ENCODE measurements at places on chromosomes 13 and 19.

DNA sequence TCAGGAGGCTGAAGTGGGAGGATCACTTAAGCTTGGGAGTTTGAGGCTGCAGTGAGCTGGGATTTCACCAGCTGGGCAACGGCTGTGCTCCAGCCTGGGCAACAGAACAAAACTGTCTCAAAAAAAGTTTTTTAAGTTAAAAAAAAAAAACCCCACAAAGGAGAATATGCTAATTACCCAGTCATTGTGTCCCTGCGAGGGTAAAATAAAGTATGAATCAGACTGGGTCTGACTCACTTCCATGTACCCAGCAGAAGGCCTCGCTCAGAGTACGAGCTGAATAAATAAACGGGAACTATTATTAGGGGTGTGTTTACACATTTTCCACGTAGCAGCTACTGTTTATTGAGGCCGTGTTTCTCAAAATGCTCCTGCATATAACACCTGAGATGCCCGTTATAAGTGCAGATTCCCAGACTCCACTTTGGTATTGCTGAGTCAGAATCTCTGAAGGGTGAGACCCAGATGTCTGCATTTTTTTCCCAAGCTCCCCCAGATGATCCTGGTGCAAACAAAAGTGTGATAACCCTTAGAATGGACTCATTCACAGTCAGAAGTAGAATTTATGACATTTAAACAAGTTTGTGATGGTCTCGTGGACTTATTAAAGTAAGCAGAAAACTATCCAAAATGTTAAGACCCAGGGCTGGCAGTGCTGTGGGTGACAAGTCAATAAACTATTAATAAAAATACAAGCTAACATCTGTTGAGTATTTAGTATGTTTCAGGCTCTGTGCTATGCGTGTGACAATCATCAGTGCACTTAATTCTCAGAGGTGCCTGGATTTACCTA is 28.2 kb downstream of the KCNC3 start:
- DNase-seq, result peak; percentile 60

DNA sequence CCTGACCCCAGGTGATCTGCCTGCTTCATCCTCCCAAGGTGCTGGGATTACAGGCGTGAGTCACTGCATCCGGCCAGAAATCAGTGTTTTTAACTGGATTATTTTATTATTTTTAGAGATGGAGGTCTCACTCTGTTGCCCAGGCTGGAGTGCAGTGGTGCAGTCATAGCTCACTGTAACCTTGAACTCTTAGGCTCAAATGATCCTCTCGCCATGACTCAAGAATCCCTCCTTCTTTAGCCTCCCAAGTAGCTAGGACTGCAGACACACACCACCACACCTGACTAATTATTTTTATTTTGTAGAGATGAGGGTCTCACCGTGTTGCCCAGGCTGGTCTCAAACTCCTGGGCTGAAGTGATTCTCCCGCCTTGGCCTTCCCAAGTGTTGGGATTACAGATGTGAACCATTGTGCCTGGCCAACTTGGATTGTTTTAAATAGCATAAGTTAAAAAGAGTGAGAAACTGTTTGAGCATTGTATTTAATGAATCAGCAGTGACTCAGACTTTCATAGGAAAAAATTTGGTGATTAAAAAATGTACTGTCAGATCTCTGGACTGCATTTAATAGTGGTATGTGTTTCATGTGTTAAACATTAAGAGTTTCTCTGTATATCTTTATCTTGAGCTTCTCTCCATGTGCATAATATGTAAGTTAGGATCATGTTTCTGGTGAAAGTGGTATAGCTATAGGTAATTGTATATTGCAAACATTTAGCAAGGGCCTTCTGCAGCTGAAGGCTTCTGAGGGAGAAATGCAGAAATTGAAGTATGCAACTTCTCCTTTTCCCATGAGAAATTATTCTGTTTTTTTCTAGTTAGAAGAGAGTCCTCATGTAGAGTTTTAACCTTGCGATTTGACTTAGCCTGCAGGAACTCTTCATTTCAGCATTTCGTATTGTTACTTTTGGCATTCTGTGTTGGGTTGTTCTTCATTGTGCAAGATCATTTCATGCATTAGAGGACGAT is 121.2 kb downstream of the PCCA start:
- peak; percentile 86 for DNase-seq

DNA sequence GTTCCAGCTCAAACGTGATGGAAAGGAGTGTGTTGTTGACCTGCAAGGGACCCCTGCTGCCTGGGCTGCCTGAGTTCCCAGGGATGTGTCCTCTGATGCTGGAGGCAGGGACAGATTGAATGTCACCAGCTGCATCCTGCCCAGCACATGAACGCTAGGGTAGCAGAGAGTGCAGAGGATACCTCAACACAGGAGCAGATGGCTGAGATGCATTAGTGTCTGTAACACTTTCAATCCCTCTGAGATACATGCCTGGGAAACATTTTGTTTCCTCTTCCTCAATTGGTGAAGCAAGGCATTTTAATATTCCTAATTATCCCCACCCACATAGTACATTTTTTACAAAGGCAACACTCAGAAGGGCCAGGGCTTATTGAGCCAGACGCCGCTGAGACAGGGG is 106.4 kb upstream of the UBL3 start:
- DNase-seq, result no peak

GRCh38 chr13:93984052-93984451 is 495.4 kb downstream of the DCT start:
- DNase-seq, result no peak

DNA sequence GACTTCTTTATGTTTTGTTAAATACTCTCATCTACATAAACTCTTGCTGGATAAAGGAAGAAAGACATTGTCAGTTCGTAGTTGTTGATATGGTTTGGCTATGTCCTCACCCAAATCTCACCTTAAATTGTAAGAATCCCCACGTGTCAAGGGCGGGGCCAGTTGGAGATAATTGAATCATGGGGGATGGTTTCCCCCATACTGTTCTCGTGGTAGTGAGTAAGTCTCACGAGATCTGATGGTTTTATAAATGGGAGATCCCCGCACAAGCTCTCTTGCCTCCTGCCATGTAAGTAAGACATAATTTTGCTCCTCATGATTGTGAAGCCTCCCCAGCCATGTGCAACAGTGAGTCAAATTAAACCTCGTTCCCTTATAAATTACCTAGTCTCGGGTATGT is 3.6 kb downstream of the ADGRE1 start:
- DNase-seq, result no peak

DNA sequence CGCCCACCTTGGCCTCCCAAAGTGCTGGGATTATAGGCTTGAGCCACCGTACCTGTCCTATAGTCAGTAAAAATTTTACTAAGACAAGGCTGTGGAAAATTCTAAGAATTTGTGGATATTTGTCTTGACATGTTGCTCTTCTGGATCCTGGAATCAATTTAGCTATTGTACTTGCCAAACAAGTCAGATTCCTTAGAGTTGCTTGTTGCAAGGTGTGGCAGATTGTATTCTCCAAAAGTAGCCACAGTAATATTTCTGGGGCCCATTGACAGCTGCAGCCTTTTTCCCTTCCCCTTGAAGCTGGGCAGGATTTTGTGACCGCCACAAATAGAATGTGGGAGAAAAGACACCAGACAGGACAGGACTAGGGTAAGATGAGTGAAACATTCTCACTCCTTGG is 98.8 kb upstream of the TMTC4 start:
- no peak for DNase-seq

- peak; percentile 42 for DNase-seq
Observed at GRCh38 chr13:59677966-59678814, 485.5 kb downstream of the DIAPH3 start.

- DNase-seq, result peak; percentile 75
Observed at GRCh38 chr19:16327911-16328823, 3.5 kb downstream of the KLF2 start.

GRCh38 chr19:17340871-17341357 is 3.6 kb downstream of the GTPBP3 start:
- DNase-seq, result no peak

- peak; percentile 39 for DNase-seq
Observed at GRCh38 chr13:32538143-32538620, 413 bp downstream of the N4BP2L2 start.

DNA sequence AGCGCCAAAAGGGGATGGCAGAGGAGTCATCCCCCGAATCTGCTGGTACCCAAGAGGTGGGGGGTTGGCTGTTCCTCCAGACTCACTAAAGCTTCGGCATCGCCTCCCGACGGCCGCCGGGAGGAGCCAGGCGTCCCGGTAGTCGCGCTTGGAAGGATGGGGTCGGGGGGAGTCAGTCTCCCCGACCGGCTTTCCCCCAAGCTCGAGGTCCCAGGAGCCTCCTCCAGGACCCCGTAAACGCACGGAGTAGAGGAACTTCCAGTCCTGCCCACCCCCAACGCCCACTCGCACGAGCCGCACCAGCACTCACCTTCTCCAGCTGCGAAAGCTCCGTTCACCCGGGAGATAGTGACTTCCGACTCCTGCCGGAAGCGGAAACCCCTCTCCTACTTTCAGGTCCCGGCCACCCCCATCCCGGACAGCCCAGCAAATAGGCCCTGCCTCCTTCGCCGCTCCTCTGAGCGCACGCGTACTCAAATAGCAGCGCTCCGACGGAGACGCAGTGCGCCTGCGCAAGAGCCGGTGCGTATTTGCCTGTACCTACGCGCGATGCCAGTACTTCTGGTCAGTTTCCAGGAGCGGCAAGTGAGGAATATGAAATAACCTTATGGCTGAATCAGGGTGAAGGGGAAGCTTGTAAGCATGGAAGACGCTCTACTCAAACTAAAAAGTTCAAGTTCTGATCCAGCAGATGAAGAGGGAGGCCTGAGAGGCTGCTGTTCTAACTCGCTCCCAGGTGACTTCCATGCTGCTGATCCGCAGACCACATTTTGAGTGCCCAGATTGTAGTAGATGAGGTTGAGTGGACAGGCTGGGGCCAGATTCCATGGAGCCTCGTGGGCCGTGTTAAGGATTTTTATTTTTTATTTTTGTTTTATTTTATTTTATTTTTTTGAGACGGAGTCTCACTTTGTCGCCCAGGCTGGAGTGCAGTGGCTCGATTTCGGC is at the start of gene ELOF1:
Gene ELOF1, minus strand, starts transcription at position 350 of the 948 bp plus-strand sequence. CDS start 4,883 bp downstream, outside the sequence.
- peak; percentile 97 for DNase-seq

GRCh38 chr13:79776531-79777295 is 295.8 kb downstream of the NDFIP2 start:
- DNase-seq, result peak; percentile 61

- DNase-seq, result no peak
Observed at GRCh38 chr19:54684527-54684926, 21.7 kb downstream of the LILRB4 start.

DNA sequence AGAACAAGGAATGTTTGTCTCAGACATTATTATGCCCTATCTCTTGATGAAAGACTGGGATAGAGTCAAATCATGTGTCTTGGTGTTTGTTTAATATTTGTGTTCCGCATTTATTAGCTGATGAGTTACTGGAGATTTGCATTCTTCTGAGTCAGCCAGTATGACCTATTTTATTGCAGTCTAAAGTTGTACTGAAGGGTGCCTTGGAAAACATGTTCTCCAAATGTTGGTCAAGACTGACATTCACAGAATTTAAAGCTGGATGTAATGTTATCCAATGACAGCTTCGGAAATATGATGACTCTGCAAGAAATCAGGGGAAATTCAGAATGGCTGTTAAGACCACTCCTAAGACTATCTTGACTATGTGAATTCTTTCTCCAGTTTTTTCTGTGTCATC is 134.0 kb downstream of the KCNRG start:
- DNase-seq, result no peak

- no peak for DNase-seq
Observed at GRCh38 chr13:98530217-98530616, 46.7 kb downstream of the STK24 start.

DNA sequence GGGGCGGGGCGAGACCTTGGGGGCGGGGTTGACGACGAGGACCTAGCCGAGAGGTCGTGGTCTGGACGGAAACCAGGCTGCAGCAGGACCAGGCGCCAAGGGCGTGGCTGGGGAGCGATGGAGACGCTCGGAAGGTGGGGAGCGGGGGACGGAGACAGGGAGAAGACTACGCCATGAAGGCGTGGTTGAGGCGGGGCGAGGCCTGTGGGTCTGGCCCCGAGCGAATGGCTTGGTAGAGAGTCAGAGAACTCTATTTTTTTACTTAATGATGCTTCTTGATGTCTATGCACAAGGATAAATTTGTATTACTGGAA is 674 bp upstream of the FBXL12 start:
- DNase-seq, result no peak

DNA sequence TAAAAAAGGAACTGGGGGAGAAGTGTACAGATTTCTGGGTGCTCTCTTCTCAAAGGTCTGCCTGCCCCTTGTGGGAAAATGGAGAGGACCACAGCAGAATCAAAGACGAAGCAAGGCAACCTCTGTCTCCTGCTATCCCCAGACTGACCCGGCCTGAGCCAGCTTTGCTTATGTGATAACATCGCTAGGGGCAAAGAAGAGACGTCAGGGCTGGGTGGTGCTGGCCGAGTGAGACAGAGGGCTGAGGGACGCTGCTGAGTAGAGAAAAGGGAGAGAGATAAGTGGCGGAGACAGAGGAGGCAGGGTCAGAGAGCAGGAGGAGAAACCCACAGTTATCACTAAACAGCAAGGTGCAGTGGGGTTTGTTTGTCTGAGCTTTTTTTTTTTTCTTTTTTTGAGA is 4.6 kb upstream of the MUC16 start:
- DNase-seq, result no peak

DNA sequence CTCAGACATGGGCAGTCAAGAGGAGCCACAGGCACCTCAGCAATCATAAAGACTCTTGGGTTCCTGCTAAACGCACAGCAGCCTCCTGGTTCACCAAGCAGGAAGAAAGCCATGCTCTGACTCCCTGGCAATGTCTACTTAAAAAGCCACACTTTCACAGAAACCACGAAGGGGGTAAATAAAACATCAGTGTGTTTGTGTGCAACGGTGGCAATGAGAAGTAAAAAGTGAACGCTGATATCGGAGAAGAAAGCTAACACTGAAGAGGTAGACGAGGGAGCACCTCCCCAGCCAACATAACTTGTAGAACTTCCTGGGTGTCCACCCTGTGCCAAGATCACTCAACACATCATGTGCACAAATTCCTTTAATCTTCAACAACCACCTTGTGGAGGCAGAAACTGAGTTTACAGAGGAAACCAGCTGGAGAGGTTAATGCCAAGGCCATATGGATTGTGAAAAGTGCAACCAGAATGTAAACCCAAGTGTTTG is 30.2 kb downstream of the HSPH1 start:
- DNase-seq, result no peak

DNA sequence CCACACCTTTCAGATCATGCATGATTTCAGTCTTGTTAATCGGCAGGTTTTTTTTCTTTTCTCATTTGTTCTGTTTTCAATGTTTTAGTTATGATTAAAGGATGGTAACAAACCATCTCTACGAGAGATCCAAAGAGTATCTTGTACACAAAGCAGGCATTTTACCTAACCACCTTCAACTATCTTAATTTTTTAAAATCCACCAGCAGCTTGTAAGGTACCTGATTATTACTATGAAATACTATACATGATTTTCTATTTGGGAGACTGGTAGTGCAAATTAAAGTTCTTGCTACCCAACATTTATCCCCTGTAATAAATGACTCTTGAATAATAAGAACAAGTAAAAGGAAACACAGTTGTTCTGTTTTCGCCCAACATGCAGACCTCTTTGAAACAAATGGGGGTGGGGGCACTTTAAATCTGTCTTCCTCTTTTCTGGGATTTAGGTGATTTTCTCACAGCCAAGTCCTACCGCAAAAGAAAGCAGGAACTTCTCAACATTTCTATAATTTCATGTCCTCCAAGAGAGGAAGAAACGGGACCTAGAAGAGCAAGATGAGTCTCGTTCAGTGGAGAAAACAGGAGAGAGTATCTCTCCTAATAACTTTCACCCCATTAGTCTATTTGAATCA is 3.6 kb downstream of the POU4F1 start:
- DNase-seq, result no peak

Measured in fibroblast of skin of right biceps (primary cell).